ENCODE measurements at places on chromosomes 1 and 21.

DNA sequence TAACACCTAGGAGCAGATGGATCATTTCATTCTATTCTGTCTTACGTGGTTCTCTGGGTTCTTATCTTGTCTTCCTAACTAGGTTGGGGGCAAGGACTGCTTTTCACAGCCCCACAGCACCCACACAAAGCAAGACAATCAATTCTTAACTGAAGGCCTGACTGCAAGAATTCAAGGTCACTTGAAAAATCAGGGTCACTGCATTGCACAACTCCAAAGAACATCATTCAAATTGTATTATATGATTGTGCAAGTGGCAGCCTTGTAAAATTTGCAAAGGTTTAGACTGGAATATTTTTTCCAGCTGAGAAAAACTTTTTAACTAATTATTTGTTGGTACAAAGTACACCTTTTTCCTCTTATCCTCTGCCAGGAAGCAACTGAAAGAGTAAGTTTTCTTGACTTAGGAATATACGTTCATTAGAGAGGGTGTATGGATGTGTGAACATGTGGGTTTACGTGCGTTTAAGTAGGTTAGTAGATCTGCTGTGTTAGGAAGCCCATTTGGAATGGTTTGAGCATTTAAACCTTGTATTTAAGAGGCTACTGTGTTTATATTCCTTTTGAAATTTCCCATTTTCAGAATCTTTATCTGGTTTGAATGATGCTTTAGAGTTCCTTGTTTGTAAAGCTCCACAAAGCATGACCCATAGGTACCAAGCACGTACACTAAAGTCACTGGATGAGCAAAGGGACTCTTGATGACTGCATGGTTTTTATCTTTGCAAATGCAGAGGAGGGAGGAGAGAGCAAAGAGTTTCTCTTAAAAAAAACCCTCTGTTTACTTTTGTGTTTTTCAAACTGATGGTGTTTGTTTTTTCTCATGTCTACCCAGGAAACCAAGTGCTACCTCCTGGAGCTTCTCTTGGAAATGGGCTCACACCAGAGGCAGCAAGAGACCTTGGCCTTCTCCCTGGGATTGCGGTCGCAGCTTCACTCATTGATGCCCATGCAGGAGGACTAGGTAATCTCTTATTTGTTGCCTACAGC is 214.9 kb downstream of the FGGY start:
- DNase-seq, result no peak

- no peak for DNase-seq
Observed at GRCh38 chr1:152111515-152111968, 3.7 kb downstream of the TCHH start.

GRCh38 chr21:45359451-45360217 is 45.3 kb upstream of the COL18A1 start:
- DNase-seq, result no peak

- no peak for DNase-seq
Observed at GRCh38 chr1:223531742-223532341, 133.7 kb downstream of the CAPN8 start.

GRCh38 chr1:199079994-199080393 is 441.2 kb downstream of the PTPRC start:
- DNase-seq, result no peak

DNA sequence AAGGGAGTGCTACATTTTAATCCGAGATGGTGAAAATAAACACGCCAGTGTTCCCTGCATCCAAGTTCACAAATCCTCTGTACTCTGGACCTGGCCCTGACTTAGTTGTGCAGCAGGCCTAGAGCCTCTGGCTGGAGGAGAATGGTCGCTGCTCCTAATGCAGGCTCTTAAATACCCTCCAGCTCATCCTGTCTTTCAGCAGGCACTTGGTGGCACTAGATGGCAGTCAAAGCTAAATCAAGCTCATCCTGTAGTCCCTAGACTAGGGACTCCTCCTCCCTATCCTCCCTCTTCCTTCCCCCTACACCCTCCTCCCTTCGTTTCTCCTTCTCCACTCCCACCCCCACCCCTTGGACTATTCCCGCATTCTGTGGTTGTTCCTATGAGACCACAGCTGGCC is 41.6 kb upstream of the MTR start:
- DNase-seq, result no peak

DNA sequence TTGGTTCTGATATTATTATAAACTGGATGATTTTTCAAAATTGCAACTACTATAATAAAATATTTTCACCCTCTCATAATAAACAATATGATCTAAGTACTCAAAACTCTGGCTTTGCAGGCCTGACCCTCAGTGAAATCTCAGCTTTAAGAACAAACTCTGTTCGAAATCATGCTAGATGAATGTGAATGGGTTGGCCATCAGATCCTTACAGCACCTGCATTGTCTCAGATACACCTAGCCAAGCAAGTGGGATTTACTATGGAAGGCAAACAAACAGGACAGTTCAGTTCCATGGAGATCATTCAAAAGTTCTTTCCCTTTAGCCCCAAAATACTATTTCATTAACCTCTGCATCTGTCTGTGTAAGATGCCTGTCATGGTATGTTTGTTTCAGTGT is 44.8 kb downstream of the STYXL2 start:
- DNase-seq, result no peak

DNA sequence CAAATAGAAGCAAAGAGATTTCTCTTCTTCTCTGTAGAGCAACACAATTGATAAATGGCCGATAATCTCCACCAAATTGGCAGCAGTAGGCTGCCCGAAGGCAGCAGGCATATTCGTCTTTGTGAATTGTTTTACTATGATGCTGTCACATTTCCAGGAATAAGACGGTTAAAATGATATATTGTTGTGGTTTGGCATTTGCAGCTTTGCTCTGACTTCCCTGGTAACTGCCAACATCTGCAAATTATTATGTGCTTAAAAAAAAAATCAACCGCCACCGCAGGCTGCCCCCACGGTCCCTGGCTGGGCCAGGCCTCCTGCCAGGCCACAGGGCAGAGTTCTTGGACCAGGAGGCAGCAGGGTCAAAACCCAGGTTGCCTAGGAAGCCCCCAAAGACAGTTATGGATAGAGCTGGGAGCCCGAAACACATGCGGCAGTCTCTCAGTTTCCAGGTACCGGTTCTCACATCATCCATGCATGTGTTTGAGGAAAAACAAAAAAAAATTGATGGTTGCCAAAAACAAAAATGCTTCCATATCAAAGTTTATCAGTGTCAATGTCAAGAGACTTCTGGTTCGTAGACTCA is 179.3 kb downstream of the ETS2 start:
- DNase-seq, result no peak

Measured in cortex of kidney (tissue), 1 donor.